ENCODE measurements at places on chromosomes 3 and 15.

DNA sequence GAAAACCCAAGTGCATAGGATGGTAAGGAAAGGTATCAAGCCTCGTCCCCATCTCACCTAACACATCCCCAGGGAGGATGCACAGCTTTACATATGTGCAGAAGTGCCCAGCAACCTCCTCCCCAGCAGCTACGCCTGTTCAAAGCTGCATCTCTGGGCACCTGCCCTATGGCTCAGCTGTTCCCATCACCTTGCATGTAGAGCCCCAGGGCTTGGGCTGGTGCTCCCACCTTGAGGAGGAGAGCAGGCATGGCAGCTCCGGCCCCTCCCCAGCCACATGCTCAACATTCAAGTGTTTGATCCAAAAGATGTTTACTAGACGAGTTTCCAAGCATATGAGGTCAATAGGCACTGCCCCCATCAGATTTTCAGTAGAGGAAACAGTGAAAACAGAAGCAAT, 173.5 kb downstream of the ATP10A start:
- no peak for DNase-seq

DNA sequence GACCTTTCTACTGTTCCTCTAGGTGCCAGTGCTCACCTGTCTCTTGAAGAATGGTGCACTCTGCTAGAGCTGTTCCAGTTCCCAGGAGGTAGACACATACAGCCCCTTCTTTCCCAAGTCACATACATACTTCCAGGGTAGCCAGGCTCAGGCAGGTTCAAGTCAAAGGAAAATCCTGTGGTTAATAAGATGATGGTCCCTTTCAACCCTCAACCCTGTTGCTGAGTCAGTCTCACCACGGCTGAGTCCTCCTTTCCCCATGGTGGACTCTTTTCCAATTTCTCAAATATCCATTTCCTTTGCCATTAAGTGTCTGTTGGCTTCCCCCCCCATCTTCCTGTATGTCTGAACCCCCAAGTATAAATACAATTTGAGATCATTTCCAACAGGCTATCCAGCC, 56.1 kb upstream of the ACAN start:
- DNase-seq = peak; percentile 39

DNA sequence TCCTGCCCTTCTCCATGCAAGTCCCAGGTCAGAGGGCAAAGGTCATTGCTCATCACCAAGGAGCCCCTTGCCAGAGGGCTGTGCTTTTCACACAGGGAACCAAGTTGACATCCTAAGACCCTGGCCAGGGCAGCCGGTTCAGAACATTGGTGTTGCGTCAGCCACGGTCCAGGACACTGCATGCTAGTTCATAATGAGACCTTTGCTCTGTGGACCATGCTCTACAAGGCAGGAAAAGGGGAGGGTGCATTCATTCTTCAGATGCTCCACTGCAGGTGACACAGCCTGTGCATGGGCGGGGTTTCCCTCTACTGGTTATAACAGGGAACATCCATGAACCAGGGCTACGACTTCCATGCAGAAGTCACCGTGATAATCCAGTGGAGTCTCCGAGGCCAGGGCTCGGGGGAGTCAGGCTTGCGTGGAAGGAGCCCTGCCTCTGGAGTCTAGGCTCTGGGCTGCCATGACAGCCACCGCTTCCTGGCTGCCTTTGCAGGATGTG, 81.6 kb downstream of the OCA2 start:
- no peak for DNase-seq

- DNase-seq = no peak
These were observed 95.5 kb downstream of the FILIP1L start for GRCh38 chr3:100018806-100019205.

- DNase-seq = no peak
These were observed 30.9 kb upstream of the SPSB4 start for GRCh38 chr3:141020143-141020830.

DNA sequence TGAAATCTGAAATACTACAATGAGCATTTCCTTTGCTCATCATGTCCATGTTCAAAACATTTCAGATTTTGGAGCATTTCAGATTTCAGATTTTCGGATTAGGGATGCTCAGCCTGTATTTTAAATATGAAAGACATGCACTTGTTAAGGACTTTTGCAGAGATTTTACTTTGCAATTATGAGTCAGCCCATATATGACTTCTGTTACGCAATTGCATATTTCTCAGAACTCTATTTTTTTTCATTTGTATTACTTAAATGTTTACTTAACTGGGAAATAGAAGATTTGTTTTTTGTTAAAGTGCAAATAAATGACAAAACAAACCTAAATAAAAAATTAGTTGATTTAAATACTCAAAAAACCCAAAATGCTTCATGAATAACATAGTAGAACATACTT, 376.2 kb downstream of the ZBTB20 start:
- DNase-seq = peak; percentile 34

GRCh38 chr15:100790786-100791265, 88.8 kb upstream of the ALDH1A3 start:
- no peak for DNase-seq

- no peak for DNase-seq
These were observed 103.1 kb upstream of the ATP11B start for GRCh38 chr3:182690172-182690571.

DNA sequence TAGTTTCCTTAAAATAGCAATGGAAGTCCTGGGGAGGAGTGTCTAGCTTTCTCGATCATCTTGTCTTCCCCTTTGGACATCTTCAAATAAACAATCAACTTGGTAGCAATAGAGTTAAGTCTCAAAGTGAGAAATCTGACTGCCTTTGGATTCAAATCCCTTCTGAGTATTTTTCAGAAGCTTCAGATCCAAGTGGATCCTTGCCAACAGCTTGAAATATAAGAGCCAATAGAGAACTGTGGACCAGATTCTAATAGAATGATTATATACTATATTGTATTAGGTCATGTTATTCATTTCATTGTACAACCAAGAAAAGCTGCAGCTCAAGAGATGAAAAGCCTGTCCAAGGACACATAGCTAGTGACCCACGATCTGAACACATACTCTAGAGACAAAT, 60.2 kb downstream of the SYNPR start:
- DNase-seq = no peak

DNA sequence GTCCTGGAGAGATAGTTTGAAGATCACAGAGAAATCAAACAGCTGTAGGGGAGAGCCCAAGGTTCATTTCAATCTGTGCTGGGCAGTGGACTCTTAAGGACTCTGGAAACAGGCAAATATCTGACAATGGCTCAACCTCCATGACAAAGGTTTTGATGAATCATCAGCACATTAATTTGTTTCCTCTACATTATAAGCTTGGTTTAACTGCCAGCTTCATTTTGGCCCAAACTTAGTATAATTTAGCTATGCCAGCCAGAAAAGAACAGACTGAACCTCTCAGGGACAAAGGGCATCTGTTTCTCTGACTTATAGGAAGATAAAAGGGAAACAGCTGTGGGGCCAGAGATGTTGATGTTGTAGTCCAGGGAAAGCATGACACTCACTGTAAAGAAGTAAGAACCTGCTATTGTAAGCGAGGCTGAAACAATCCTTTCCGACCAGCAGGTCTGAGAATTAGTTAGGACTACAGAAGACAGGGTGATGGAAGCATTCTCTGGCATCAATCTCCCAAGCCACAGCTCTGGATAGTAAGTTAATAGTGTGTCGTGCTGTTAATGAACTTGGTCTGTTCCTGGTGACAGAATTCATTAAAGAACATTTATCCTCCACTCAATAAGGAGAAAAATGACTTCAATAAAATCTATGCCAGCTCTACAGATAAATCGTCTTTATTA, 110.1 kb downstream of the KCNMB2 start:
- DNase-seq = no peak
